ENCODE measurements at places on chromosomes 12 and 14.

DNA sequence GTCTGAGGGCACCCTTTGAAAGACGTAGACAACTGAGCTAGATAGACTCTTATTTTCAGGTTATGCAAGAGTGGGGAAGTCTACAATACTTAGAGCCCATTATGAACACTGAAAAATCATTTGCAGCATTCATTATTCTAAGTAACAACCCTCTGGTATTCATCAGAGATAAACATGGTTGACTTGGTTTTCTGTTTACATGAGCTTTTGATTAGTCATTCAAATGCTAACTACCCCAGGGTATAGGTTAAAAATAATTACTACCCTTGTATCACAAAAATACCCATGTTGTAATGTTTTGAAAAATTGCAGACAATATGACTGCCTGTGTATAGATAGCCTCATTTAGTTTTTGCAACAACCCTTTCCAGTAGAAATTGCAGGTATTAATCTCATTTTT is 78.5 kb downstream of the PPFIBP1 start:
- DNase-seq = no peak

- peak; percentile 83 for DNase-seq
Observed at GRCh38 chr14:20873370-20874177, 17.6 kb upstream of the RNASE3 start.

DNA sequence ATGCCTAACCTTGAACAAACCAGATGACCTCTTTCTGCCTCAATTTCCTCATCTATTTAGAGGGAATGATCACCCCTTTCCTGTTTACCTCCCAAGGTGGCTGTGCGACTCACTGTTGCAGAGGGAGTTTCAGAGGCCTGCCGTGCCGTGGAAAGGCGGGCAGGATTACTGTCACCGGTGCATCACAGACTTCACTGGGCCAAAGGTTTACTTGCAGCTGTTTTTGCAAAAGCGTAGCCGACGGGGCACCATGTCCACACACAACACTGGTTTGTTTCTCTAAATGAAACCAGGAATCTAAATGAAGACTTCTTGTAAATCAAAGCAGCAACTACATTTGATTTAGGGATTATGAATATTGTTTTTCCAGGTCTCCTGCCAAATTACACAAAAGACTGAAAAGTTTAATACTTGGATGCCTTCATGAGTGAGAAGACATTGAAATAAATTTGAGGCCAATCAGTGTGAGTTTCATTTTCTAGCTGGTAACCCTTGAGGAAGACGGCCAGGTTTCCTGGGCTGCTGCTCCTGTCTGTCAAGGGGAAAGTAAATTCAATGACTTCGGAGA is 696.1 kb upstream of the TMEM132C start:
- no peak for DNase-seq

DNA sequence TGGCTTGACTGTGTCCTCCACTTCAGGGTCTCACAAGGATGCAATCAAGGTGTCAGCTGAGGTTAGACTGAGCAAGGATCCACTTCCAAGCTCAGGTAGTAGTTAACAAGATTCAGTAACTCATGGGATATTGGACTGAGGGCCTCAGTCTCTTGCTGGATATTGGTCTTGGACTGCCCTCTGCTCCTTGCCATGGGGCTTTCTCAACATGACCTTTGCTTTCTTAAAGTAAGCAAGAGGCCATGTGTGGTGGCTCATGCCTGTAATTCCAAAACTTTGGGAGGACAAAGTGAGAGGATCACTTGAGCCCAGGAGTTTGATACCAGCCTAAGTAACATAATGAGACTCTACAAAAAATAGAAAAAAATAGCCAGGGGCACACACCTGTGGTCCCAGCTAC is 231.3 kb upstream of the AMIGO2 start:
- DNase-seq = no peak

DNA sequence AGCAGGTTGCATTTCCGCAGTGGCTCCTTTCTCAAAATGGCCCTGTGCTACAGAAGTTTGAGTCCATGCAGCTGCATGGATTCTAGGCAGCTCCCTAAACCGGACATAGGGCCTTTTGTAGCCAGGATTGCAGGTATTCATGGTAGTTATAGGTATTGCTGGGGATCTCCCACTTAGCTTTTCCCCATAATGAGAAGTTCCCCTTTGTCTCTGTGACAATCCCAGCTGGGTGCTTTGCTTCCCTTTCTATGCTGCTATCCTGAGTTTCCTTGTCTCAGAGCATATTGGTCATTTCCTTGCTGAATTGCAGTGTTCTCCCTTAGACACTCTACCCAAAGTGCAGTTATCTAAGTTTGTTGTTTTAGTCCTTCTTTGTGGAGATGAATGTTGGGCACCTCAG is 120.9 kb upstream of the MIS18BP1 start:
- no peak for DNase-seq

GRCh38 chr12:117499759-117500485 is 138.5 kb upstream of the NOS1 start:
- no peak for DNase-seq

DNA sequence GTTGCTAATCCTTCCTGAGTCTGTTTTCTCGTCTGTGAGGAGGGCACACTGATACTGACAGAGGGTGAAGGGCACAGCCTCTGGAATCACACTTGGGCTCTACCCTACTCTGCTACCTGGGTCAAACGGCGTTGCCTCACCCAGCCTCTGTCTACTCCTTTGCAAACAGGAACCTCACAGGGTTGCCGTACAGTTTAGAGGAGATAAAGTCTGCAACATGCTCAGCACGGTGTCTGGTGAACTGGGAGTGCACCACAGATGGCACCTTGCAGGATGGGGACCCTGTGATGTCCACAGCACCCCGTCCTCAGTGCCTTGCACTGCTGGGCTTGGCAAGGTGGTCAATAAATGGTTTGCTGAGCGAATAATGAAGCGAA is 38.3 kb downstream of the TESC start:
- DNase-seq = no peak

DNA sequence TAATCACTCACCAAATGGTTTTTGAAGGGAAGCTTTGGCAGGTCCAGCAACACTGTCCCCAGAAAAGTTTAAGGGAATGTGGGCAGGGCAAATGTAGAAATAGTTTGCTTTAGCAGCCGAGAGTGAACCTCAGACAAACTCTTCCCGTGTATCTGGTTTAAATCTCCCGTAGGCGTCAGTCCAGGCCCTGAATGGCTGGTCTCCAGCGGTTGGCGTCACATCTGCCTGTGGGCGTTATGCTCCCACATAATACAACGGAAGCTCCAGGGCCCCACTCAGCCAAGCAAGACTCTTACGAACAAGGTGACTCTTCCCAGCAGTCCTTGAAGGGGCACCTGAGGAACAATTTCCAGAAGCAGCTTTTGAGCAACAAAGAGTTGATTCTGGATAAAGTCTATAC is 942 bp downstream of the ZC2HC1C start:
- no peak for DNase-seq

DNA sequence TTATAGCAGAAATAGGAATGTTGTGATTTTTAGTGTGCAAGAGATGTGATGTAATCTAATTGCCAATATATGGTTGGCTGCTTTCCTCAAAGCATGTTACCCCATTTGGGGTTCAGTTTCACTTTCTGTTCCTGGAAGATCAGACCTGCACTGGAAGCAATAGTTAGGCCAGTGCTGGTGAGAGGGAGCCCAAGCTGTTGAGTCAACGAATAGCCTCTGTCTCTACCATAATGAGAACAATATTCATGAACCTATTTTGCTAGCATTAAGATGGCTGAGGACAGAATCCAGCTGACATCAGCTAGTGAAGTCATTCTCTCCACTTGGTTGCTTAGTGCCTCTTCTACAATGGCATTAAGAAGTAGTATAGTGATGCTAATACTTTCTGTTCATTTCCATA is 379.9 kb upstream of the DCN start:
- DNase-seq = no peak

- no peak for DNase-seq
Observed at GRCh38 chr12:111757361-111758119, 9.2 kb upstream of the ALDH2 start.

GRCh38 chr14:104927901-104928300 is 3.2 kb downstream of the PLD4 start:
- no peak for DNase-seq

DNA sequence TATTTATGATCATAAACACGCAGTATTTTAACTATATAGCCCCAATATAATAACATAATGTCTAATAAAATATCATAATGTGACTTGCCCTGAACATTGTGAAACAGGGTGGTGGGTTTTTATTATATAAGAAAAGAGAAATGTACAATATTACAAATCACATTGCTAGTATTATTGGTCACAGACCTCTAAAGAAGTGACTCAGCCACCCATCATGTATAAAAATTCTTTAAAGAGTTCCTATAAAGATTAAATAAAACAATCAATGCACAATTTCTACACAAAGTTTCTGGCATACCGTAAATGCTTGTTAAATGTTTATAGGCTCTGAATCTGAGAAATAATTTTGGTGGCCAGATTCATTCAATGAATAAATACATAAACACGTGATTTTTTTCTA is 28.9 kb downstream of the ABCC9 start:
- DNase-seq = no peak

- DNase-seq = no peak
Observed at GRCh38 chr12:110073049-110073831, 24.9 kb upstream of the C12orf76 start.

- no peak for DNase-seq
Observed at GRCh38 chr12:80192087-80192486, 92.8 kb downstream of the OTOGL start.

- DNase-seq = no peak
Observed at GRCh38 chr14:66645716-66646115, 137.8 kb downstream of the GPHN start.

GRCh38 chr14:88590173-88590572 is 27.3 kb downstream of the ZC3H14 start:
- DNase-seq = no peak

DNA sequence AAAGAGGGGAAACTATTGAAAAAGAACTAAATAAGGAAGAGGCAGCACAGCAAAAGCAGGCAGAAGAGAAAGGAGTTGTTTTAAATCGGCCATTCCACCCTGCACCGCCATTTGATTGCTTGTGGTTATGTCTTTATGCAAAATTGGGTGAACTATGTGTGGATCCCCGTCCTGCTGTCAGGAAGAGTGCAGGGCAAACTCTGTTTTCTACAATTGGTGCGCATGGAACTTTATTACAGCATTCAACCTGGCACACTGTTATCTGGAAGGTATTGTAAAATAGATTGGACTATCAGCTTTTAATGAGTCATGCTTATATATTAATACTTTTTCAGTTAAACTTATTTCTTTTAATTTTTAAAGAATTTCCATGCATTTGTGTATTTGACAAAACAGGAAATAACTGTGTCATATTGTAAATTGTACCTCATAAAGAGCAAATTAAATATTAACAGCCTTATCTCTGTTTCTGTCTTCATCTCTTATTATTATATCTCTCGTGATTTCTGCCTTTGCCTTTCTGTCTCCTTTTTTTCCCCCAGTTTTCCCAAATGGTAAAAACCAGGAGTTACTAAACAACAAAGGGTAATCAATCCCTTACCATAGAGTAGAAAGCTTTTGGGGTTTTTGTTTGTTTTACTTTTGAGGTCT is 86.4 kb downstream of the MON2 start:
- no peak for DNase-seq

DNA sequence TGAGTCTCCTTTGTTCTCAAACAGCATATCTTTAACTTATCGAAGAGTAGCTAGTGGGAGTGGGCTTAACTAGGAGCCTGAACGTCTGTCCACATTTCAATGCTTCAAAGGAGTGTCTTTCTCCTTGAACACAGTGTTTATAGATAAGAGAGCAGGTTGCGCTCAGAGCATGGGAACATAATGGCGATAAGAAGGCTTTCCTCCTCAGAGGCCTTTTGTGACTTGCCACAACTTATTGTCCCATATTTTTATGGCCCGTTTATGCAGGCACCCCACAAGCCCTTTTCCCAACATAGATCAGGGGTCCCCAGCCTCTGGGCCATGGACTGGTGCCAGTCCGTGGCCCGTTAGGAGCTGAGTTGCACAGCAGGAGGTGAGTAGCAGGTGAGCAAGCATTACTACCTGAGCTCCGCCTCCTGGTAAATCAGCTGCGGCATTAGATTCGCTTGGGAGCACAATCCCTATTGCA is 2.6 kb upstream of the DDX47 start:
- DNase-seq = no peak

GRCh38 chr12:87086118-87086891 is 830.1 kb upstream of the MGAT4C start:
- no peak for DNase-seq

DNA sequence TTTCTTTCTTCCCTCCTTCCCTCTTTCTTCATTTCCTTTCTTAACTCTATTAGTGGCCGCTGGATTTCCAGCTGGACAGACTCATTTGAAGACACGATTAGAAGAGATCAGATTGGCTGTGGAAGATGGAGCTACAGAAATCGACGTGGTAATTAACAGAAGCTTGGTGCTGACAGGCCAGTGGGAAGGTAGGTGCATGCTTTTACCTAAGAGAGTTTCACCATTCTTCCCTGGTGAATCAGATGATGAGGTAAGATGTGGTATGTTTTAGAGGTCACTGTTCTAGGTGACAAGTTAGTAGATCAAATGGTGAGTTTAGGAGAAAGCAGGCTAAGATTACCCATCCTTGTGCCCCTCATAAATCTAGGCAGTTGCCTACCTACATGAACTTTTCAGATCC is 51.6 kb downstream of the DERA start:
- no peak for DNase-seq

DNA sequence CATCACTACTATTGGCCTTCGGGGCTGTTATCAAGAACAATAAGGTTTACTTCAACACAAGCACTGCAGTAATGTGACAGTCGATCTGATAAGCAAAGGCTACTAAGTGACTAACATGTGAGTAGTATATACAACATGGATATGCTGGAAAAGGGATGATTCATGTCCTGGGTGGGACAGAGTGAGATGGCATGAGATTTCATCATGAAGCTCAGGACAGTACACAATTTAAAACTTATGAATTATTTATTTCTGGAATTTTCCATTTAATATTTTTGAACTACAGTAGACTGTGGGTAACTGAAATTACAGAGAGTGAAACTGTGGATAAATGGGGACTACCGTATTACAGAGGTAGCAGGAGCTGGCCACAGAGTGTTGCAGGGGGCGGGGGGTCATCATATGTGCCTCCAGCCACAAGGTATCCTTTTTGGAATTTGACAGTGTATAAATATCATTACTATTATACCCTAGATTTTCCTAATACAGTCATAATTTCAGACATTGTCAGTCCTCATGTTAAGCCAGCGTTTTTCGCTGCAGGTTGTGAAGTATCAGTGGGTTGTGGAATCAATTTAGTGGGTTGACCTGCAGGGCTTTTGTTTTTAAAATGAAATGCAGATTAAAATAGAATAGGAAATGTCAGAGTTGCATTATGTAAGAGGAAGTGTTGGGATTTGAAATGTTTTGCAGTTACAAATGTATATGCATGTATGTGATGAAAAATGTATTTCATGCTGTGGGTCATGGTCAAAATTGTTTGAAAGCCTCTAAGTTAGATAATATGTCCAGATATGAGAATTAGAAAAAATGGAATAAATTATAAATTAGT is 148.0 kb upstream of the NUDT4 start:
- DNase-seq = no peak

GRCh38 chr14:77185093-77185465 is 3.5 kb downstream of the TMEM63C start:
- no peak for DNase-seq

Measured in type B pancreatic cell (in vitro differentiated cells).